Naive B cell (primary cell): ENCODE measurements at places on chromosomes 2 and 18.

DNA sequence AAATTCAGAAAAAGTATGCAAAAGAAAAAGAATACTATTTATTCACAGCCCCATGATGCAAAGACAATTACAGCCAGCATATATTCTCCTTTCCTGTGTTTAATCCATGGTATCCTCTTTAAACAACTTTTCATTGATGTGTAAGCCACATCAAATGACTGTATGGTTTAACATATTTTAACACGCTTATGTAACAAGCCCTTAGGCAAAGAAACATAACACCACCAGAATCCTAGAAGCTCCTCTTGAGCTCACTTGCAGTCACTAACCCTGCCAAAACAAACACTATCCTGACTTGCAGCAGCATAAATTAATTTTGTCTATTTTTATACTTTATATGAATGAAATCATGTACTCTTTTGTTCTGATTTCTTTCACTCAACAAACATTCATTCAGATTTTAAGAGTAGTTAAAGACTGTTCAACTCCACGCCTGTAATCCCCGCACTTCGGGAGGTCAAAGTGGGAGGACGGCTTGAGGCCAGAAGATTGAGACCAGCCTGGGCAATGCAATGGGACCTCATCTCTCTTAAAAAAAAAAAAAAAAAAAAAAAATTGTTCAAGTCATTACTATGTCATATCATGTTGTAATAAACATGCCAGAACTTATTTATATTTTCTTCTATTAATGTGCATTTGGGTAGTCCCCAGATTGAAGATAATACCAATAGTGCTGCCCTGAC is 226.3 kb downstream of the NBAS start:
- peaks cover 33% of the 10 kb centered on the region for H3K36me3 ChIP-seq
- peaks cover 4% of the 10 kb centered on the region for H3K4me1 ChIP-seq
- no peak for DNase-seq
- no peak overlapping the region for H3K27ac ChIP-seq

- H3K27me3 ChIP-seq: no peaks in the 10 kb centered on the region
- no peak for DNase-seq
- no peak overlapping the region for H3K27ac ChIP-seq
- H3K4me3 ChIP-seq: no peak overlapping the region
- no peaks in the 10 kb centered on the region for H3K36me3 ChIP-seq
These were observed 87.9 kb upstream of the LRRTM1 start for GRCh38 chr2:80392441-80392840.

DNA sequence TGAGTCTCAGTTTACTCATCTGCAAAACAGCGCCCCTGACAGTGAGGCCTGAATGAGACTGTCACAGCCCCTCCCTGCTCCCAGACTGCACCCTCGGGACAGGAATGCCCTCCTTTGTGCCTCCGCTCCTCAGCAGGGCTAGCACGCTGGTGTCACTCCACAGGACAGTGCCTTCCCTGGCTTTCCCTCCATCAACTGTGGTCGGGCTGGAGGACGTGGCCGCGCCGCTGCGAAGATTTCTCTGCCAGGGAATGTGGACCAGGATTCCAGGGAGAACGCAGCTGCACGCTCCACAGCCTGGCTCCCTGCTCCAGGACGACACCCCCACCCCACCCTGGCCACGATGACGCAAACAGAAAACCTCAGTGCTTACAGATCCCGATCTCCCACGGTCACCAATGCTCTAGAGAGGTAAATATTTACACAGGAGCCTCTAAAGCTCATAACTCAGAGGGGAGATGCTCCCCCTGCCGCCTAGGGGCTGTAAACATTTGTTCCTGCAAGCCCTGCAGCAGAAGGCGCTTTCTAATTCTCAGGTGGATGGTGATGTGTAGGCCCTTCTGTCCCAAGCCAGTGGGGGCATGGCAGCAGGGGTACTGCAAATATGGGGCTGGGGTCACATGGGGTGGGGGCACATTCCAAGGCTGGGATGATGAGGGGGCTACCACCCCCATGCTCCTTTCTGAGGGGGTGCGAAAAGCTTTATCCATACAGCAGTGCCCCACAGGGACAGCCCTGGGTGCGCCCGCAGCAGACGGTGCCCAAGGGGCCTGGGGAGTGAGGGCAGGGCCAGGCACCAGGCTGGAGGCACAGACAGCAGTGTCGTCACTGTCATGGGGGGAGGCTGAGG is 12.4 kb downstream of the HS6ST1 start:
- no peaks in the 10 kb centered on the region for H3K36me3 ChIP-seq
- DNase-seq: no peak
- H3K4me1 ChIP-seq: peaks cover 58% of the 10 kb centered on the region
- no peaks in the 10 kb centered on the region for H3K27me3 ChIP-seq
- no peak overlapping the region for H3K4me3 ChIP-seq
- peak overlapping the region; percentile 26 for H3K27ac ChIP-seq

DNA sequence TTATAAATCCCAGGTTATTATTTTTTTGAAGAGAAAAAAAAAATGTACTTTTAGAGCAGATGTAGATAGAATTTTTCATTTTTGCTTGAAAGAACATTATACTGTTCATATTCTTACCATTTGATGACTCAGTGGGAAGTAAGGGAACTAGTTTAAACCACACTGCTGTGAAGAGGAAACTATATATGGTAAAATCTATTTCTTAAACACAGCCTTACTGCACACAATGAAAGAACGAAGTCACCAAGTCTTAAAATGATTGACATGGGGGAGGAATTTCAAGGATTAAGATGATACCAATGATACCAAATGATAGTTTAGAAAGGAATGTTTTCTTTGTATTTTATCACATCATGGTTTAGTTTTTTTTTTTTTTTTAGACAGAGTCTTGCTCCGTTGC is 5.0 kb downstream of the ACTR2 start:
- H3K27me3 ChIP-seq: no peaks in the 10 kb centered on the region
- H3K27ac ChIP-seq: peak overlapping the region; percentile 57
- H3K4me1 ChIP-seq: peaks cover 26% of the 10 kb centered on the region
- DNase-seq: no peak
- H3K4me3 ChIP-seq: peak overlapping the region; percentile 45
- peaks cover 5% of the 10 kb centered on the region for H3K36me3 ChIP-seq

DNA sequence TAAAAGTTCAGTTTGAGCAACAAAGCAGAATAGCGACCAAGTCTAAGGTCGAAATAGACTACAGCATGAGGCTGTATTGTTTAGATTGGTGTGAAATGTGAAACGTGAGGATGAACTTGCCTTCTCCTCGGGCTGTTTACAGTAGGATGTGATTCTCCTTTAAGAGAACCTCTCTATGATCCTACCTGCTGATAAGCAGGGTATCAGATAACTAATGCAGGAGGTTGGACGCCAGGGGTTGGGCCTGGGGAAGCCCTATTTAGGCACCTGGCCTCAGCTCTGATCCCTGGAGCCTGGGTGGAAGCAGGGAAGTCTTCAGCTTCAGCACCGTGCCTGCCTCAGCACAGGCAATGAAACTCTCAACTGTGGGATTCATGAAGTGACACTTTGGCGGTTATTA is 11.4 kb downstream of the CRYGD start:
- H3K4me1 ChIP-seq: no peaks in the 10 kb centered on the region
- no peak overlapping the region for H3K27ac ChIP-seq
- H3K27me3 ChIP-seq: peaks cover 22% of the 10 kb centered on the region

- H3K27ac ChIP-seq: no peak overlapping the region
- H3K4me3 ChIP-seq: no peak overlapping the region
- no peaks in the 10 kb centered on the region for H3K36me3 ChIP-seq
These were observed 204.8 kb downstream of the SMAD2 start for GRCh38 chr18:47725656-47726055.

DNA sequence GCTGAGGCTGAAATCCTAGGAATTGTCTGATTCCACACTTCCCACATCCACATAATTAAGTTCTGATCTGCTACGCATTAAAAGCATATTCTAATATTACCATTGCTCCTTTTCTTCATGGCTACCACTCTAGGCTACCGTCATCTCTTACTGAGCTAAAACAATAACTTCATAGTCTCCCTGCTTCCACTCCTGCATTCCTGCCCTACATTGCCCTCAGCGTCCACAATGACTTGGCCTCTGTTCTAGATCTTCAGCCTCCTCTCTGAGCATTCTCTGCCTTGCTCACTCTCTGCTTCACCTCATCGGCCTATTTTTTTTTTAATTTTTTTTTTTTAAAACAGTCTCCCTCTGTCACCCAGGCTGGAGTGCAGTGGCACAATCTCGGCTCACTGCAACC is 15.8 kb upstream of the TLK1 start:
- H3K27me3 ChIP-seq: no peaks in the 10 kb centered on the region
- no peak overlapping the region for H3K27ac ChIP-seq
- H3K36me3 ChIP-seq: no peaks in the 10 kb centered on the region

- H3K4me3 ChIP-seq: no peak overlapping the region
- H3K36me3 ChIP-seq: peaks cover 22% of the 10 kb centered on the region
- no peaks in the 10 kb centered on the region for H3K27me3 ChIP-seq
These were observed 8.0 kb upstream of the KCMF1 start for GRCh38 chr2:84962917-84963316.

DNA sequence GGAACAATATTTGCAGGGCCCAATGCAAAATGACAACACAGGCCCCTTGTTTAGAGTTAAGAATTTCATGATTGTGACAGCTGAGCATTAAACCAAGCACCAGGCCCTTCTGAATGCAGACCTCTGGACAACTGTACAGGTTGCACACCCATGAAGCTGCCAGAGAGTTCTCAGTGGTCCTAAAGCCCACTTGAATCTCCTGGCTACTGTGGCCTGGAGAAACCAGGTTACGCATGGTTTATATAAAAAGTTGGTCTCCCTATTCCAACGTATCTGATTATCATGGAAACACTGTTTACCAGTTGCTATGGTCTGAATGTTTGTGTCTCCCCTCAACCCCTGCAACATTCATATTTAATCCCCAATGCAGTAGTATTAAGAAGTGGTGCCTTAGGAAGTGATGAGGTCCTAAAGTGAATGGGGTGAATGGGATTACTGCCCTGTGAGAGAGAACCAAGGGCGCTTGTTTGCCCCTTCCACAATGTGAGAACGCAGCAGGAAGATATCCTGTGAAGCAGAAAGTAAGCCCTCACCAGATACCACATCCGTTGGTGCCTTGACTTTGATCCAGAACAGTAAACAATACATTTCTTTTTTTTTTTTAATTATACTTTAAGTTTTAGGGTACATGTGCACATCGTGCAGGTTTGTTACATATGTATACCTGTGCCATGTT is 48.0 kb upstream of the ANXA4 start:
- H3K4me3 ChIP-seq: peak overlapping the region; percentile 73
- peak; percentile 57 for DNase-seq
- no peaks in the 10 kb centered on the region for H3K36me3 ChIP-seq
- H3K27me3 ChIP-seq: peaks cover 33% of the 10 kb centered on the region
- peaks cover 36% of the 10 kb centered on the region for H3K4me1 ChIP-seq

DNA sequence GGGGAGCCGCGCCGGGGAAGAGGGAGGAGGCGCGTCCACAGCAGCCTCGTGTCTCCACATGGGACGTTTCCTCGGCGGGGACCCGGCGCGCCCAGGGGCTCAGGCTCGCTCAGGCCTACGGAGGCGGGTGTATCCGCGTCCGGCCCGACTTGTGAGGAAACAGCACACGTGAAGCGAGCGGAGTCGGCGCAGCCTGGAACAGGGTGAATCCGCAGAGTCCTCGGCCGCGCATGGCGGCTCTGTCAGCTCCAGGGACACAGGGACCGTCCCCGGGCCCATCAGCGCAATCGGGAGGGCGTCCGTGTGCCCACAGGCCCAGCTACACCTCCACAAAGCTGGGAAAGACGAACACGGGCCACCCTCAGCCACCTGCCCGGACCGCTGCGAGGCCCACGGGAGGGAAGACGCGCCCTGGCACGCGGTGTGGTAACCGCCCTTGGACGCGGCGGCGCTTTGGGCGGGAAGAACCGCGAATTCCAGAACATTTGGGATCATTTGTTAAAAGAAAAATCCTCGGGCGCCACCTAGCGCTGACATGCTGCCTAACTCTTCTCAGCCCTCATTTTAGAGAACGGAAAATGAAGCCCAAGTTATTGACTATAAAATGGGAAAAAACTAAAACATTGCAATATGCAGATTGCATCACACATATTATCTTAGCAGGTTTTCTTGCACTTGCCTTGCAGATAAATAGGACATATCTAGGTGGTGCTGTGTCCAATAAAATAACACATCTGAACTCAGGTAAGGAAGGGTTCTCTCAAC is 40.4 kb downstream of the TMEM18 start:
- H3K4me1 ChIP-seq: no peaks in the 10 kb centered on the region
- peak overlapping the region; percentile 87 for H3K4me3 ChIP-seq
- peak overlapping the region; percentile 46 for H3K27ac ChIP-seq
- H3K27me3 ChIP-seq: peaks cover 26% of the 10 kb centered on the region
- no peaks in the 10 kb centered on the region for H3K36me3 ChIP-seq
- peak; percentile 50 for DNase-seq

DNA sequence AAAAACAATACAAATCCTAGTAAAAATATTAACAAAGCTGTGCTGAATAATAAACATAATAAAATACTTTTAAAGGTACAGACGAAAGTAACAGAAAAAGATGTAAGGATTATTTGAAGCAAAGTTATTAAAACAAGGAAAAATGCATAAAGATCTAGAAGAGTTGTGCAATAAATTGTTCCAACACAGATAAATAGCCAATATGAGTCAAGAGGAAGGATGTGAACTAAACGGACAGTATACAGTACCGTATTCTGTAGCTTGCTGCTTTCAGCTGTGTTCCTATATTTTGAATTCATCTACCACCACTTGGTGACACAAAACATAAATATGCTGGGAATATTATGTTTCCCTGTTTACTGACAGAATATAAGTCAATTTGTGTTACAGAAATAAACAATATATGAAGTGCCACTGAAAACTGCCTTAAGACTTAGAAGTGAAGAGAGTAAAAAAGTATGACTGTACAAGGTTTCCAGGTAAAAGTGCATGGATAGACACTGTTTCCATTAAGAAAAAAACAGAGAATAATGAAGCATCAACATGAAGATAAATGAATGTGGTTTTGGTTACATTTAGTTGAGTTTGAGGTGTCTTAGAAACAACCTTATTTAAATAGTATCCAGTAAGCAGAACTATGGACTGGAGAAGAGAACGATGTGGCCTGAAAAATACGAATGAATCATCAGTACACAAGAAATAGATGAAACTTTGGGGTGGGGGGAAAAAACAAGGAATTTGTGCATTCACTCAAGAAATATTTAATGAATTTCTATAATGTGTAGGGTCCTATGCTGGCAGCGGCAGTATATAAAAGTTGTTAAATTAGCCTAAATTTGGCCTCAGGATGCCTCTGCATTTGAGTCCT is 13.1 kb downstream of the PPP3R1 start:
- no peak overlapping the region for H3K4me3 ChIP-seq
- no peak for DNase-seq
- peaks cover 62% of the 10 kb centered on the region for H3K4me1 ChIP-seq
- H3K27me3 ChIP-seq: no peaks in the 10 kb centered on the region
- H3K27ac ChIP-seq: no peak overlapping the region
- H3K36me3 ChIP-seq: peaks cover 8% of the 10 kb centered on the region

DNA sequence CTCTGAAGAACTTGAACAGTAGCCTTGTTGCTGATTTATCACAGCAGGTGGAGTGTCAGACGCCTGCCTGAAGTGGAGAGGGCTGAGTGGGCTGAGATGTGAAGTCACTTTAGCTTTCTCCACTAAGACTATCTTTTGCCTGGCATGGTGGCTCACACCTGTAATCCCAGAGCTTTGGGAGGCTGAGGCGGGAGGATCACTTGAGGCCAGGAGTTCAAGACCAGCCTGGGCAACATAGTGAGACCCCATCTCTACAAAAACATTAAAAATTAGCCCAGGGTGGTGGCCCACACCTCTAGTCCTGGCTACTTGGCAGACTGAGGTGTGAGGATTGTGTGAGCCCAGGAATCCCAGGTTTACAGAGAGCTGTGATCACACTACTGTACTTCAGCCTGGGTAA is 60.6 kb upstream of the TTC39C start:
- H3K27ac ChIP-seq: no peak overlapping the region
- H3K36me3 ChIP-seq: no peaks in the 10 kb centered on the region
- H3K4me1 ChIP-seq: no peaks in the 10 kb centered on the region
- no peaks in the 10 kb centered on the region for H3K27me3 ChIP-seq

GRCh38 chr2:101360232-101360631 is 27.1 kb downstream of the CREG2 start:
- H3K27ac ChIP-seq: no peak overlapping the region
- no peaks in the 10 kb centered on the region for H3K36me3 ChIP-seq
- peaks cover 20% of the 10 kb centered on the region for H3K4me1 ChIP-seq
- no peak for DNase-seq
